ENCODE measurements at places on chromosomes 1 and 21. TPM values are rescaled to one million over a fixed set of nuclear protein-coding genes. Genes with fewer than 3 reads are reported as not detected.
A peak's percentile ranks its signal among the peaks of the same experiment; 100 is the strongest.

The KRTAP7-1 gene
- not detected for total RNA-seq

The CDC20 gene
- not detected for total RNA-seq

The C4BPA gene
- total RNA-seq: not detected

The LCA5L gene
- total RNA-seq: not detected

The ALPL gene
- 35.3 TPM for total RNA-seq

The FBXO2 gene
- total RNA-seq: 6.1 TPM

DNA sequence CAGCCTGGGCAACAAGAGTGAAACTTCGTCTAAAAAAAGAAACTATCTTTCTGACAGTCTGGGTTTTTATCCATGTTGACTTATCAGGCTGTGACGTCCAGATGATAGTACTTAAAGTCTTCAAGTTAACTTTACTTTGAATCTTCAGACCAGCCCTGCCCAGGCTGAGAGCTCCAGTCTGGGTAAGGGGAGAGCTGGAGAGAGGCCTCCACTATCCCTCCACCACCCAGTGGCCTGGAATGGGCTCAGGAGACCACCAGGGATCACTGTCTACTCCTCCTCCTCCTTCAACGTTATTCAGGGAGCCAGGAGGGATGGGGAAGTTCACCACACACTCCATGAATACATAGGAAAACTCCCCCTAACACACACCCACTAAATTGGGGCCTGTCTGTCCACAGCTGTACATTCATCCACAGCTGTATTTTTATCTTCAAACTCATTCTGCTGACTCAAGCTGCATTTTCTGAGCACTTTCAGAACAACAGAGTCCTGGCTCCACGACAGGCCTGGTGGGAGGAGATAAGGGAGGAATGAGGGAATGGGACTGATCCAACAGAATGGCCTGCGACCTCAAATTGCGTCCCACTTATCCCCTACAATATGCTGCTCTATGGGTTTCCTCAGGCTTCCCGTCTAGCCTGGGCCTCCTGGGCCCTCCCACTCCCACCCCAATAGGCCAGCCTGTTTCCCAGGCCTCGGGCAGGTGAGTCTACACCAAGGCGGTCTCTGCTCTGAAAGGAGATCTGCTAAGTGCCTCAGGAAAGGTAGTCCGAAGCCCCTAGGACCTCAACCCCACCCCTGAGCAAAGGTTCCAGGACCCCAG, 1.8 kb downstream of the SLC45A3 start:
- no peak for DNase-seq

- no peak for DNase-seq
Measured at GRCh38 chr1:90114521-90115141, 119.7 kb downstream of the ZNF326 start.

DNA sequence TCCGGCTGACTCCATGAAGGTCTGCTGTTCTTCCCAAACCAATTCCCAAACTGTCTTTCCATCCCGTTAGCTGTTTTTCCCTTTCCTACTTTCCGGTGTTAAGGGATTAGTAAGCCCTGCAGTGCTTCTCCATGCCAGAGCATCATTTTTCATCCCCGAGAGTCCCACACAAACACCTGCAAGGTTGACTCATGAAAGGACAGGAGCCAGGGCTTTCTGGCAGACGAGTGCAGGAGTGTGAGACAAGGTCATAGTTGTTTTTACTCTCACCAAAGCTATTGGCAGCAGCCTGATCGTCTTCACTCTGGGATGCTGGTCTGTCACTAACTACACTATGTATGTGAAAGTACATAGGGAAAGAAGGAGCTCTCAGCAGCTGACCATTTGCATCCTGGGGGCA, 10.2 kb upstream of the BECN2 start:
- DNase-seq: no peak

- DNase-seq: no peak
Measured at GRCh38 chr1:9410737-9411297, 118.1 kb downstream of the SPSB1 start.

DNA sequence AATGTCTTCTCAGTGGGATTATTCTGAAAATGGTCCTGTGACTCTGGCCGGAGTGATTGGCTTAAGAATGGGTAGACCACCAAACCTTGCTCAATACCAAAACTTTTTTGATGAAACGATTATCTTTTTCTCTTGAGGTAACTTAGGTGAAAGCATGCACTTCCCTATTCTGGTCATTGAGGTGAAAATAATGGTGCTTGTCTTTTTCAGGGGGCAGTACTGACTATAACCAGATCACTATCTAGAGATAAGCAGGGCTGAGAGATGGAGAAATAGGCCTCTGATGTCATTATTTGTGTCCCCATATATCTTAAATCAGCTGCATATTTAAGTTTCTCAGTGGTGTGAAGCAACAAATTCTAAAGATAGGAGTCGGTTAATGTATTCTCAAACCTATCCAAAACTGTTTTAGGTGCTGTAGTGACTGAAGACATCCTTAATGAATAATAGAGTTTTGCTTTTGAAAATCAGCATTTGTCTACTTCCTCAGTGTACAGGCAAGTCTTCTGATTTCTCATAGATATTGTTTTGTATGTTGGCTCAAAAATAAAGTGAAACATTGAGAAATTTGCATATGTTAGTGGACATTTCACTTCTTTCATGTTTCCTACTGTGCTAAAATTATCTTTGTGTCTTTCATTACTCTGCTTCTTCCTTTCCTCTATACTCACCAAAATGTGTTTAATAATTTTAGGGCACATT, 735.3 kb upstream of the ADGRL4 start:
- DNase-seq: no peak

DNA sequence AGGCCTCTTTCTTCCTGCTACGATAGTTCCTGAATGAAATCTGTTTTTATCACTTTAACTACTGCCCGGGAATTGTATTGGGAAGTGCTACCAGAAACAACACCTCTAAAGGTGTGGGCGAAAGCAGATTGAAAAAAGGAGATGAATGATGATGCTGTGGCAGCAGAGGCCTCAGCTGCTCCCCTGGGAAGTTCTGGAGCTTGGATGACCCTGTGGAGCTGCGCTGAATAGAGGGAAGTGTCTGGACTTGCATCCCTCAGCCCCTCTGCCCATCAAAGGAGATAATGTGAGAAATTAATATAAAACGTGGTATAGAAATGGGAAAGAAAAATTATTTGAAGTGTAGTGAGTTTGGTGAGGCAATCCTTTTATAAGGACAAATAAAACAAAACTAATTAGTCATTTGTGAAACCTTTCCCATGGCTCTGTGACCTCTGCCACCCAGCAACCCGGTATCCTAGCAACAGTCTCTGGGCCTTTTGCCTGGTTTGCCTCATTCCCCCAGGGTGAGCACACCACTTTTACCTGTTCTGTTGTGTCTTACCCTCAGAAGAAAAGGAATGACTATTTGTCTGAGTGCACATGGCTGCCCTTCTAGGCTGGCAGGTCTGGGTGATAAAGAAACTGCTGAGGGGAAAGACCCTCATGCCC, 21.3 kb downstream of the OVAAL start:
- no peak for DNase-seq

GRCh38 chr1:55131218-55131617, 83.9 kb downstream of the USP24 start:
- DNase-seq: no peak

- DNase-seq: no peak
Measured at GRCh38 chr21:15415541-15416261, 314.1 kb upstream of the USP25 start.

GRCh38 chr1:150484861-150485260, 2.4 kb upstream of the TARS2 start:
- no peak for DNase-seq

GRCh38 chr21:45017039-45017960, 57.1 kb upstream of the ADARB1 start:
- DNase-seq: peak; percentile 7

DNA sequence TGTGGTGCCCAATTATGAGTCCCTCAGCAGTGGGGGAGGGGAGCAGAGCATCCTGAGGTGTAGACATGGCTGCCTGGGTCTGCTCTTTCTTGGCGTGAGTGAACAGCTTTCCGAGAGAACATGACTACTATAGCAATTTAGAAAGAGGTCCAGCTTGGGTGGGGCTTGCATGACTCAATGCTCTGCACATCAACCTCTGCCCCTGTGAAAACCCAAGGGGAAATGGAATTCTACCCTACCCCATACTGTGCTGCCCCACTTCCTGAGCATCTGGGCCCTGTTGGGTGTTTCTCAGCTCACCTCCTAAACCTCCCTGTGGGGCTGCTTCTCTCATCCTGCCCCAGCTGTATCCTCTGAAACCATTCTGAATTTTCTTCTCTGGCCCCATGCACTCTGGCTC, 8.2 kb upstream of the AZIN2 start:
- DNase-seq: no peak

- no peak for DNase-seq
Measured at GRCh38 chr1:88043834-88044233, 640.2 kb upstream of the PKN2 start.
